ENCODE measurements at places on chromosomes 5 and 9. TPM values are rescaled to one million over a fixed set of nuclear protein-coding genes. Genes with fewer than 3 reads are reported as not detected.

GRCh38 chr9:88196142-88196790 is 58.0 kb upstream of the SPATA31C2 start:
- no peak for DNase-seq

DNA sequence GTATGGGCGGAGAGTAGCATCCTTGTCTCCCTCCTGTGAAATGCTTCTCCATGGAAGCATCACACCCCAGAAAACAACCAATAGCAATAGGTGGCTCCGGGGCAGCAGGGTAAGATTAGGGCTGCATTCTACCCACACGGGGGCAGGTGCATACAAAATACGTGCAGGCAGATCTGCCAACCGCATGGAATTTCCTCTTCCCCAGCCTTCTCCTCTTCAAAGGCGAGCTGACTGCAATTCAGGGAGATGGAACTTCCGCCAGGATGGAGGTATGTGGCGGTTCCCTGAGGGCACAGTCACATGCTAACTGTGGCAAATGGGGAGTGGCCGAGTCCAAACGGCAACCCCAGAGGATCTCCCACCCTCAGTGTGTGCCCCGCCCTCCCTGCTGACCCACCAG is 81.5 kb downstream of the LMNB1 start:
- DNase-seq: no peak

The GPRIN1 gene
- 0.41 TPM for total RNA-seq

The MEIKIN gene
- not detected for total RNA-seq

DNA sequence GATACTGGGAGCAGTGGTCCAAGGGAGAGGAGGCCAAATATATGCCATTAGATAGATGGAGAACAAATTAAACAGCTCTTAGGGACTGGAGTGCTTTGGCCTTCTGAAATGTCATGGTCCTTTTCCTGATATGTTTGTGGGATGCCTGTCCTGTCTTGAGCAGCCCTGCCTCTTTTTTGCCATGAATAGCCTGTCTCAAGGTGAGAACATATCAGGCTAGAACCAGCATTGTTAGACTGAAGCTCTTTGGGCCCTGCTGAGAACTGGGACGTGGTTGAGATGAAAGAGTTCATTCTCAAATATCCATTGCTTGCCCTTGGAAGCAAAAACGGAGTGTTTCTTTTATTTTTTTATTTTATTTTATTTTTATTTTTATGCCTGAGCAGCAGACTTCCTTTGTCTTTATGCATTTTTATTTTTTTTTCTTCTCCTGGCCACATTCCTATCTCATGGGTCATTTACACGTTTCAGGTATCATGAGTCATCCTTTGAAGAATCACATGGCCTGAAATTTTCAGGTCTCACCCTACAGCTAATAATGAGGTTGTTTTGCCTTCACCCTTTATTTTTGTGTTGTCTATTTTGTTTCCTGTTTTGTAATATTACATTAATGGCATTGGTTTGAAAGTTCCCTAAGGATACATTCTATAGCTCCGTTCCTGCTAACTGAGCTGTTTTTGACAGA is 371.4 kb downstream of the PSAT1 start:
- no peak for DNase-seq

DNA sequence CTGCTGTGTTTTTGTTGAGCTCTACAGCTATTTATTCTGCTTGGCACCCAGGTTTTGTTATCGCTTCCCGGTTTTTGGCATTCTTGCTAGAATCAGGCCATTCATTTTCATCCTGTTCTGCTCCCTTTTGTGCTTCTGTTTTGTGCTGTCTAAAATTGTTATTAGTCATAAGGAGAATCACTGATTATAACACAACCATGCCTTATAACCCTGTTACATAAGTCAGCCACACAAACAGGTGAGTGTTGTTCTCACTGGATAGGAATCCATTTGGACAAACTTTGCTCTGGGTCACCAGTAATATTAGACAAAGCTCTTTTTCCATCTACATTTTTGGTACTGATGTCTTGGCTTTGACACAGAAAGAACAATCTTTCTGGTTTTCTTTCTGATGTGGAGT is 622.8 kb downstream of the PSAT1 start:
- DNase-seq: no peak

The LCN9 gene
- not detected for total RNA-seq

Data from Right ventricle myocardium inferior (tissue), 1 donor.